Stimulated activated CD8-positive, alpha-beta memory T cell treated with anti-CD3 and anti-CD28 coated beads, Interleukin-15, amount 100 ng/mL, for 24 hours (primary cell): ENCODE measurements at places on chromosomes 7 and 10.

- DNase-seq = no peak
These were observed 20.1 kb downstream of the PILRA start for GRCh38 chr7:100393233-100393905.

- no peak for DNase-seq
These were observed 362.8 kb downstream of the HGF start for GRCh38 chr7:81407094-81407493.

- DNase-seq = no peak
These were observed 16.2 kb downstream of the KIFBP start for GRCh38 chr10:69004821-69005220.

DNA sequence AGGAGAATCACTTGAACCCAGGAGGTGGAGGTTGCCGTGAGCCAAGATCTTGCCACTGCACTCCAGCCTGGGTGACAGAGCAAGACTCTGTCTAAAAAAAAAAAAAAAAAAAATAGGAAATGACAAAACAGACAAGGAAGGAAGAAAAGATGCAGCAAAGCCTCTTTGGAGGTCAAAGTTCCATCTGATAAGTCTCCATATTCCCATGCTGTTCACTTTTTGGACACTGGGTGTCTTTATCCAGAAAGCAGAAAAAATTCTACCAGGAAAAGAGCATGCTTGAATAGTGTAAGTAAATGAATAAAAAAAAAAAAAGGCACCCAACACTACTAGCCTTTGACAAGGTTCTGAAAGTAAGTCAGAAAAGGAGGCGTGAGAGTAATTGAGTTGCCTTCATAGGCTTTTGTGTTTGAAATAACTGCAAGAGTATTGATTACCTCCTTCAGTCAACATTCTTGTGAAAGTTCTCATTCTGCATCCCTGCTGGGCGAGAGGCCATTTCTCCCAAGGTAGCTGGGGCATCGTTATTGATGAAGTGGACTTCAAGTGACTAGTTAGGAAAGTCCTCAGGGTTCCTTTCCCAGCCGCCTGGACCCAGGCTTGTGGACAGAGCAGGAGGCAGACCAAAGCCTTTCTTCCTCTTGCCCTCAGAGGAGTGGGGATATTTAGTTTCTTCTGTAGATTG is 133.3 kb upstream of the KIF5B start:
- DNase-seq = no peak

- no peak for DNase-seq
These were observed 42.9 kb downstream of the BMPR1A start for GRCh38 chr10:86799188-86799845.
